ENCODE measurements at places on chromosomes 4 and X. TPM values are rescaled to one million over a fixed set of nuclear protein-coding genes. Genes with fewer than 3 reads are reported as not detected.

DNA sequence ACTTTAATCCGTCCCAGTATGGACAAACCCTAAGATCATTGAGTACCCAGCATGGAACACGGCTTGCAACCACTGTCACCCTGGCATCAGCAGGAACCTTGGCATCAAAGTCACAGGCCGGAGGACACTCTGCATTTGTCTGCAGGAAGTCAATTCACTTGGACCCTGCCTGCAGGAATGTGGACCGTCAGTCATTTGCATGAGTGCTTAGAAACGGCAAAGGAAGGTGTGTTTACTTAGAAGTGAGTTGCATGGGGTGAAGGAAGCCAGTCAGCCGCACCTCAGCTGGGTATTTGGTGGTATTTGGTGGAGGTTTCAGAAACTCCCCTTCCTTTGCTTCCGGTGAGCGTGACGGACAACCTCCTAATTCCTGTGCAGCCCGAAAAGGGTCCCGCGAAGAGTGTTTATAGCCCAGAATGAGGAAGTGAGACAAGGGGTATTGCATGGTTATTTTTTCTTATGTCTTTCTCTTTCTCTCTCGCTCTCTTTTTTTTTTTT lies 15.5 kb downstream of the P2RY8 start:
- DNase-seq = no peak

DNA sequence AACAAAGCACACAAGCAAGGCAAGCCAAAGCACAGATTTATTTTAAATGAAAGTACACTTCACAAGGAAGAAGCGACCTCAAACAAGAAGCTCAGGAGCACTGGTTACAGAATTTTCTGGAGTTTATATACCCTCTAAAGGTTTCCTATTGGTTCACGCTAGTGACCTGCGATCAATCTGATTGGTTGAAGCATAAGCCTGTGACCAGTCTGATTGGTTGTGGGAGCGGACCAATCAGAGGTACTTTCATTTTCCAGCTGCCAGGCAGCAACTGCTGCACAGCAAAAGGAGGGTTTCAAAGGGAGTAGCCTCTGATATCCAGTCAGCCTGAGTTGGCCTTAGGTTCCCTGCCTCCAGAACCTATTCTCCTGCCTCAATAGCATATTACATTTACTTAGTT lies 4.6 kb upstream of the AREG start:
- no peak for DNase-seq

DNA sequence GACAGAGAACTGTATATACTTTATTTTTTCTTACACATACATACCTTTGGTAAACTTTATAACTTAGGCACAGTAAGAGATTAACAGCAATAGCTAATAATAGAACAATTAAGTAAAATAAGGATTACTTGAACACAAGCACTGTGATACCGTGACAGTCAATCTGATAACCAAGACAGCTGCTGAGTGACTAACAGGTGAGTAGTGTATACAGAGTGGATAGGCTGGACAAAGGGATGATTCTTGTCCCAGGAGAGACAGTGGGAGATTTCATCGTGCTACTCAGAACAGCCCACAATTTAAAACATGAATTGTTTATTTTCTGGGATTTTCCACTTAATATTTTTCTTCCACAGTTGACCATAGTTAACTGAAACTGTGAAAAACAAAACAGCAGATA lies 411.8 kb downstream of the PPP1R2C start:
- DNase-seq = no peak

DNA sequence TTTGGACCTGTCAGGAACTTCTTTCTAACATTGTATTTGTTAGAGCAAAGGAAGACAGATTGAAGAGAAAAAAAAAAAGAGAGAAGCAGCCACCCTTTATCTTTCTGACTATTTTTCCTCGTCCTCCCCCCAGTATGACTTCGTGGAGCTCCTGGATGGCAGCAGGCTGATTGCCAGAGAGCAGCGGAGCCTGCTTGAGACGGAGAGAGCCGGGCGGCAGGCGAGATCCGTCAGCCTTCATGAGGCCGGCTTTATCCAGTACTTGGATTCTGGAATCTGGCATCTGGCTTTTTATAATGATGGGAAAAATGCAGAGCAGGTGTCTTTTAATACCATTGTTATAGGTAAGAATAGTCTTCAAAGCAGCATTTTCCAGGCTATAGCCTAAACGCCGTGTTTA lies 237.7 kb downstream of the DCTD start:
- DNase-seq = no peak

DNA sequence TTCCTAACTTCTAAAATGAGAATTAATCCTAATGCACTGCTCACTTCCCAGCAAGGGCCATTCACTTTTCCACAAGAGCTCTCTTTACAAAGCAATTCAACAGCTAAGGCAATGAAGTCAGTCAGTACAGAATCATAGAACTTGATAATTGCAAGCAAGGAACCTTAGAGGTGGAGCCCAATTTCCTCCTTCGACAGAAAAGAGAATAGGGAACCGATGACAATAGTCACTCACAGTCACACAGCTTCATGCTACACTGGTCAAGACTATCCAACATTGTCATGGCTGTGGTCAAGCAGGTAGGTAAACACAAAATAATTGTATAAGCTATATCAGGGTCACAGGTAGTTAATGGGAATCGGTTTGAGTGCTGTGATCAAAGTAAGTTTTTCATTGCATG lies 90.0 kb downstream of the ELOVL6 start:
- DNase-seq = no peak

GRCh38 chr4:55297346-55297745 lies 48.7 kb upstream of the SRD5A3 start:
- no peak for DNase-seq

DNA sequence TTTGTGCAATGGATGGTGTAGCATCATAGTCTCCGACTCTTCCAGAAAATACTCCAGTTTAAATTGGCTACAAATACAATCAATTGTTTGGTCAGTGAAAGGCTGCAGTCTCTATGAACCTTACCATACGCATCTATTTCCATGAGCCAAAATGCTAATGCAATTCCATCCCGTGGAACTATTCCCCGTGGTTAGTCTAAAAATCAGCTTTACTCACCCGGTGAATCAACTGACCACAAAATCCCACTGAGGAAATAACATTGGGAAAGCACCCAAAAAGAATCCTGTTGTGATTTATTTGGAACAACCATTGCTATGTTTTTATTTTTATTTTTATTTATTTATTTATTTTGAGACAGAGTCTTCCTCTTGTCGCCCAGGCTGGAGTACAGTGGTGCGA lies 87.1 kb downstream of the DHX15 start:
- no peak for DNase-seq

DNA sequence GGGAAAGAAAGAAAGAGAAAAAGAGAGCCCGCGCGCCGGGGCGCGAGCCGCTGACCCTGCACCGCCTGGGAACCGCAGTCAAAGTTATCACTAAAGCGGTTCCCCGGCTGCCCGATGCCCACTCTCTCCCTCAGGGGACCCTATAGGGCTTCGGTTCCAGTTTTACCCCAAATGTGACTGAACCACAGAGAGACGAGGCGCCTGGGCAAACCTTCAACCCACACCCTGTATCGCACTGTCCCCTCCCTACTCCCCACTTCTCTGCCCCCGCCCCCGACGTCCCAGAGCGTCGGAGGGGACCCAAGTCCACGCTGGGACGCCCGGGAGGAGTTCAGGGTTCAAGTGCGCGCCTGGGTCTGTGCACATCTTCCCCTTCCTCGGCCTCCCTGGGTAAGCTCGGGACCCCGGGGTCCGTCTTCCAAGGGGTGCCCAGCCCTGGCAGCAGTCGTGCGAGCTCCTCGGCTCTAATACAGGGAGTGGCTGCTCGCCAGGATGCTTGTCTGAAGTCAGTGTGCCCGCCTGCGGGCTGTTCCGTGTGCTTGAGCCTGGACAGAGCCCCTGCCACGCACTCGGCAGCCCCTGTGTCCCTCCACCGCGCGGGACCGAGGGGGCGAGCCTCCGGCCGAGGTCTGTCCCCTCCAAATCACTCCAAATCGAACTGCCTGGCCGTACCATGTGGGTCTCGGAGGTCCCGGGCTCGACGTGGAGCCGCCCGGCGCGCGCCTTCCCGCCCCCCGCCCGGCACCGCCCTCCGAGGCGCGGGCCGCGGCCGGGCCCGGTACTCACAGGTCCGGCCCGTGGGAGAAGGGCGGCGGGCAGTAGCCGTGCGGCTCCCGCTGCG lies 960 bp downstream of the TRPC3 start:
- peak; percentile 9 for DNase-seq

DNA sequence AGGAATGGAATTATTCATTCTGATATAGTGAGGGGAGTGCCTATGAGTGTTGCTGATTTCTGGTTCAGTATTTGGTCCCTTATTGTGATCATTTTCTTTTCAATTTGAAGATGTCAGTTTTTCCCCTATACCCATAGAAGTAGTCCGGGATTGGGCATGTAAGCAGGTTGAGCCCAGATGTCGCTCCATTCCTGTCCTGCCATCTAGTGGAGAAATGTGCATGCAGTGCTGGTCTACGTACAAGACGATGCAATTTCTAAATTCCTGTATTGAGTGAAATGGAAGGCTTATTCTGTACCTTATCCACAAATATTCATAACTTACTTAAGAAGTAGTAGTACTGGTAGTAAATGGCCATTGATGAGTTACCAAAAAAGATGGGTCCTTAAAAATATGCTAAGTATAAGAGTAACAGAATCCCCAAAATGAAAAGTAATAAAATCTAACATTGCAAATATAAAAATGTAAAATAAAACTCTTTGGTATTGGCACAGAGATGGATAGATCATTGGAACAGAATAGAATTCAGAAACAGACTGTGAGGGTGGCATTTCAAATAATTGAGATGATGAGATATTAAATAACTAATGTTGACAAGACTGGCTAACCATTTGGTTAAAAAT lies 60.9 kb downstream of the UGT8 start:
- DNase-seq = peak; percentile 42

DNA sequence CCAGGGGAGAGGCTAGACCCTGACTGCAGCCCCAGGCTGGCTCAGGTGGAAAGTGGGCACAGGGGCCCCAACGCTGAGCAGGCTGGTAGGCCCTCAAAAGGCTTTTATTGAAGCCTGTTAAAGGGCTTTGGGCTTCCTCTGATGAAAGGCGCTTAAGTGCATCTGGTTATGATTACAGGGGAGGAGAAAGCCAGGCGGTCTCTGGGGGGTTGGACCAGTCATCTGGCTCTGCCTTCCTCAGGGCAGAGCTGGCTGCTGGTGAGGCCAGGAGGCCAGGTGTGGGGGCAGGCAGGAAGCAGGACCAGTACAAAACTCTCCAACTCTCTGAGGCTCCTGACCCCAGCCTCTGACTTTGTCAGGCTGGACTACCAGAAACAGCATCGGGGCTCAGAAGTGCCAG lies 68.8 kb upstream of the BCOR start:
- no peak for DNase-seq

DNA sequence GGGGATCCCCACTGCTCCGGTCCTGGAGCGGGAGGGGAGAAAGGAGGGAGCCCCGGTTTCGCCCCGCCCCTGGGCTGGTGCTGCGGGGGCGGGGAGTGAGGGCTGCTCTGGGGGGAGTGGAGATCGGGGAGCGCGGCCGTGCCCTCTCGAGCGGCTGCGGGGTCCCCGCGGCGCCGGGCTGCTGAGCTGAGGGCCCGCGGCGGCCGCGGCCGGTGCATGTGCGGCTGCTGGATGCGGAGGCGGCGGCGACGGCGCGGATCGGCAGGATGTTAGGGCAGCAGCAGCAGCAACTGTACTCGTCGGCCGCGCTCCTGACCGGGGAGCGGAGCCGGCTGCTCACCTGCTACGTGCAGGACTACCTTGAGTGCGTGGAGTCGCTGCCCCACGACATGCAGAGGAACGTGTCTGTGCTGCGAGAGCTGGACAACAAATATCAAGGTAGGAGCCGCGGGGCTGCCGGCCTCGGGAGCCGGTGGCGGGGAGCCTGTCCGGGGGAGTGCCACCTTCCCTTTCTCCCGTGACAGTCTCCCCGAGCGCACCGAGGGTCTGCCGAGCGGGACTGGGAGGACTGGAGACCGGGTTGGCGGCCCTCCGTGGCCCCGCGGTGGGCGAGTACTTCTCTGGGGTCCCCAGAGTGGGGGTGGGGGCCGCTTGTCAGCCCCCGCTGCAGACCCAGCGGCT lies at the start of gene ING2:
Gene ING2 (plus strand): TSS at position 129 of the 681 bp plus-strand sequence. CDS start 138 bp downstream, at position 267.
- DNase-seq = no peak

DNA sequence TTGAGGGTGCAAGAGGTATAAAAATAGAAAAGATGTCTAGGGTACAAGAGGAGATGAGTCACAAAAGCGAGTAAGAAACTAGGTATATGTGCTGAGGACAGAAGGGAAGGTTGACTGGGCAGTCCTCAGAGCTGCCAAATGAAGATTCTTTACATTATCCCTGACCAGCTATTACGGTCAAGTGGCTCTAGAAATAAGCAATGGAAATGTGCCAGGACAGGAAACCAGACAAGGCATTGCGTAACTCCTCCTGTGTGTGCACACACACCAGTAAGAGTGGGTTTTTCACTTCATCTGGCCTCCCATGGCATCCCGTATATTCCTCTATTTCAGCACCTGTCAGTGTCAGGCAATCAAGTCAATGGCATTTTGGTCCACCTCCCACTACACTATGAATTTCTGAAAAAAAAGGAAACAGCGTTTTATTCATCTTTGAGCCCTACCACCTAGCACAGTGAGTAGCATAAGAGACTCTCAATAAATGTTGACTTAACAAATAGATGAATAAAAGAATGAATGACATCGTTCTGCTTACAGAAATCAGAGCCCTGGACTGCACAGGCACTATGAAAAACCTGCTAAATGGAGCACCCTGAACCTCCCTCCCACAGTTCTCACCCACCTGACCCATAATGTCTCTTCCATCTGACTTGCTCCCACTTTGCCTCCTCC lies 62.6 kb upstream of the KLF3 start:
- no peak for DNase-seq

DNA sequence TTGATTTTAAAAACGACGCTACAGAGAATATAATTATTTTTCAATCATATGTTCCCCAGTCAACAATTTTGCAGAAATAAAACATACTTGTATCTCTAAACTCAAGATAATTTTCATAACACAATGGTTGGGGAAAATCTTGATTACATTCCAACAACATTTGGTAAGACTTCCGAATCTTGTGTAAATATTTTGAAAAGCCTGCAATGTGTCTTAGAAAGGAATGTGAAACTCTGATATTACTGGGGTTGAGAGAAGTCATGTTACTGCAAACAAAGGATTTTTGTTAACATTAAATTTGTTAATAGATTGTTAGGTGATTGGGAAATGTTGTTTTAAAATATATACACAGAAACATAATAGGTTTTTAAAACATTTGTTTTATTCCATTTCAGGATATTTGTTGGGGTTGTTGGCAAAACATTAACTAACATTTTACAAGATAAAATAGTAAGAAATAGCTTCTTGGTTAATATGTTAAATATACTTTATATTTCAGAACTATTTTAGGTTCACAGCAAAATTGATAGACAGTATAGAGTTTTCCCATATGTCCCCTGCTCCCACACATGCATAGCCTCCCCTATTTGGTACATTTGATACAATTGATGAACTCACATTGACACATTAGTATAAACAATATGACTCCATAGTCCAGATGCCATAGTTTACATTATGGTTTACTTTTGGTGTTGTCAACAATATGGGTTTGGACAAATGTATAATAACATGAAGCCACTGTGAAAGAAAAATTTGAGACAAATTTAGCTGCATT lies 218.6 kb upstream of the FAM47A start:
- DNase-seq = no peak

GRCh38 chr4:83810428-83810827 lies 274.5 kb downstream of the GPAT3 start:
- DNase-seq = no peak

RASL11B gene
- 9.7 TPM for total RNA-seq

TRO gene
- 156 TPM for total RNA-seq

SEL1L3 gene
- 62.7 TPM for total RNA-seq

ZFX gene
- 116 TPM for total RNA-seq

PALLD gene
- 43.2 TPM for total RNA-seq

UBA1 gene
- total RNA-seq = 524 TPM

Measured in progenitor cell of endocrine pancreas (in vitro differentiated cells).